ENCODE measurements at places on chromosomes 1 and 21. TPM values are rescaled to one million over a fixed set of nuclear protein-coding genes. Genes with fewer than 3 reads are reported as not detected.

DNA sequence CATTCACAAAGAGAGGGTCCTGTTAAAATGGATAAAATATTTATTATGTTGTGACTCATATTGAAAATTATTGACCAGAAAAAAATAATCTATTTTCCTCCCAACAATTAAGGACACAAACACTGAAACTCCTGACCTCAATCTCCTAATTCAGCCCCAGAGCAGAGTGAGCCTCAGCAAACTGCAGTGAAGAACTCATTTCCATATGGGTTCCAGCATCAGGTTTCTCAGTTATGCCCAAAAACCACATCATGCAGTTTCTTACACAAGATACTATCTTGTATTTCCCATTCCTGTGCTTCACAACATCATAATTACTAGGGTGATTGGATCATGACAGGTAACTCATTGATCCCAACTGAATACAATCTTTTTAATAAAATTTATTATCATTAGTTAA is 15.4 kb downstream of the PYHIN1 start:
- DNase-seq = no peak

DNA sequence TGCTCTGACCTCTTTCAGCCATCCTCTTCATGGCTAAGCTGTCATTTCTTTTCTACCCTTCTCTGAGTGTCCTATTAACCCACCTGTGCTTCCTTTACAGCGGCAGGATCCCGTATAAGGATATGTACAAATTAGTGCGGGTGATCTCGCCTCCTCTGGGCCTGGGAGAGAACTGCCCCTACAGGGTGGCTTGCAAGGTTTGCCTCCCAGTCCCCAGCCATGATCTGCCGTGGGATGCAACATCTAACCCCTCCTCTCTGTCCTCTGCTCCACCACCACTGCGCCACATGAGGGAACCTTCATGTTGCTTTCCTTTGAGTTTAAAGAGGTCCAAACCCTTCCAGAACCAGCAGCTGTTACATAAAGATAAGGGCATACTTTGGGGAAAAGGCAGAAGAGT is 282.2 kb downstream of the ZNF648 start:
- DNase-seq = no peak

GRCh38 chr21:45848331-45848730 is 133.2 kb upstream of the COL6A1 start:
- DNase-seq = no peak

DNA sequence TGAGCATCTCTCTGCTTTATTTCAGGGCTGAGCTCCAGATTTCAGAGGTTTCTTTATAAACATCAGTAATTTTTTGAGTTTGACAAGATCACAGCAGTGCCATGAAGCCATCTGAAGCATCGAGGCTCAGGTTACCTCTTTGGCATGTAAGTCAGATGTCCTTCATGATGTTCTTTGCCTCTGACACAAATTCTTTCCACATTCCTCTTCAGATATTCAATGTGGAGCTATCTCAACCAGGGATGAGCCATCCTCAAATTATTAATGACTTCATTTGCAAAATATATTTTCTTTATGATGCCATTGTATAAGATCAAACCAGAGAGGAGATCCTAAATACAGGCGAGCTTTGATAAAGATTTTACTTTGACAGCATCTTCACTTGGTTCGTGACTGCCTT is 256.7 kb downstream of the COL11A1 start:
- no peak for DNase-seq

- no peak for DNase-seq
These were observed 124.5 kb downstream of the GLIS1 start for GRCh38 chr1:53614231-53615021.

DNA sequence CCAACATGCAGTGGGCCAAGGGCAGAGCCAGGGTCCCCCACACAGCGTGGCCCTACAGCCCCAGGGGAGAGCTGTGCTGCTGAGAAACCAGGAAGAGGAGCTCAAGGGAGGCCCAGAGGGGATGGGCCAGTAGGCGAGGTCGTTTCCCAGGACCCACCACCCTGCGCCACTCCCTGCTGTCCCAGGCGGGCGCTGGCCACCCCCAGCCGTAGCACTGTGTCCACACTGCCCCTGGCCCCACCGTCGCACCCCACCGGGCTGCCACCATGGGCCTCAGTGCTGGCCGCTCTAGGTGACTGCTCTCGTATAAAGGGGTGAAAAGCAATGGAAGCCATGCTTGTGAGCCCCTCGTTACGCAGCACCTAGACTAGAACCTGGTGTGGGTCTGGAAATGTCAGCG is 22.4 kb downstream of the NADK start:
- no peak for DNase-seq

- no peak for DNase-seq
These were observed 528.5 kb upstream of the ZP4 start for GRCh38 chr1:238419209-238419608.

DNA sequence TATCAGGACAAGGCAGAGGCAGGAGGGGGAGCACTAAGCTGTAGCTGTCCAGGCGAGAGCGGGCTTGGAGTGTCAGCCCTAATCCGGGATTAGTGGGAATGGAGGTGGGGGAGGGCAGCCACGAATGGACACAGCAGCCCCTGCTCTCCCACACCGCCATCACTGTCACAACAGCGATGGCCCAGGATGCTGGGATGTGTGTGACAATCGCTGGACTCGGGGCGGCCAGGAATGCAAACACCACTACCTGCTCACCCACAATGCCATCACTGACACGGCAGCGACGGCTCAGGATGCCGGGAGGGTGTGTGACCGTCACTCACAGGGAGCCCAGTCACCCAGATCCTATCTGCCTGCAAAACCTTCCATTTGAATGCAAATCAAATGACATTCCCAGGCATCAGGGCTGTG is 2.9 kb downstream of the C2CD2 start:
- DNase-seq = no peak

- no peak for DNase-seq
These were observed 2.6 kb downstream of the LRRC41 start for GRCh38 chr1:46300673-46301405.

DNA sequence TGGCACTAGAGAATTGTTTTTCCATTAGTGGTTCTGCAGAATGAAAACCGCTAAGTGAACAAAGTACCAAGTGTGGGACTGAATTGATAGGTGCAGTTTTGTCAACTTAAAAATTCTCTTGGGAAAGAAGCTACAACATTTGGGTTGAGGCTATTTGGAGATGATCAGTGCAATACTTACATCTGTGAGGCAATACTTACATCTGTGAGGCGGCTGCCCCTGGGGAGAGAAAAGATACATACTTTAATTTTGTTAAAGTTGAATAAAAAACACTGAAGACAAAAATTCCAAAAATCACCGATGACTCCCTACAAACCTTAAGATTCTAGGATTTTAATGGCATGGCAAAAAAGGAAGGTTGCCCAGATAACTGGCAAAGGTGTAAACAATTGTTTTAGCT is 1.7 kb downstream of the CFAP410 start:
- DNase-seq = no peak

DNA sequence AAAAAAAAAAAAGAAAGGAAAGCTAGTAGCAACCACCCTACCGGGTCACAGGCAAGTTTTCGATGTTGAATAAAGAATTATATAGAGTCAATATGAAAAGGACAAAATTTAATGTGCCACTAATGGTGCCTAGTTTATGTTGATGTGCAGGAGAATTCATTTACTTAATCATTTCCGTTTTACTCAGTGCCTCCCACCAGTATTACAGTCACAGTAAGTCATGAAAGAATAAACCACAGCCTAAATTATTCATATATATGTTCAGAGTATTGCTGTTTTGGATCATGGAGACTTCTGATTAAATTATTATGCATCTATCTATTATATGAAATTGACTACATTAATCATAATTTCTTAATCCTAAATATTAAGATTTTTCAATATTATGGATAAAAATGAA is 35.3 kb downstream of the FNBP1L start:
- DNase-seq = no peak

EIF4G3 gene
- 42.1 TPM for total RNA-seq

PRXL2B gene
- 1.3 TPM for total RNA-seq

ATPAF1 gene
- total RNA-seq = 173 TPM

CELA3B gene
- total RNA-seq = not detected

CELA3A gene
- total RNA-seq = not detected

SPRR2E gene
- total RNA-seq = not detected

Data from gastrocnemius medialis (tissue), 4 donors.